ENCODE measurements at places on chromosomes 1 and 21.
A peak's percentile ranks its signal among the peaks of the same experiment; 100 is the strongest.

DNA sequence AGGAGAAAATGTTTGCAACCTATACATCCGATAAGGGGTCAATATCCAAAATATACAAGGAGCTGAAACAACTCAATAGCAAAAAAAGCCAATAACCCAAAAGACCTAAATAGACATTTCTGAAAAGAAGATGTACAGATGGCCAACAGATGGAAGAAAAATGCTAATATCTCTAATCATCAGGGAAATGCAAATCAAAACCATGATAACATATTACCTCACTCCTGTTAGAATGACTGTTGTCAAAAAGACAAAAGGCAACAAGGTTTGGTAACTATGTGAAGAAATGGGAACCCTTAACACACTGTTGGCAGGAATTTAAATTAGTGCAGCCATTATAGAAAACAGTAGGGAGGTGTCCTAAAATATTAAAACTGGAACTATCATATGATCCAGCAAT is 74.7 kb downstream of the LEPR start:
- DNase-seq, result no peak

DNA sequence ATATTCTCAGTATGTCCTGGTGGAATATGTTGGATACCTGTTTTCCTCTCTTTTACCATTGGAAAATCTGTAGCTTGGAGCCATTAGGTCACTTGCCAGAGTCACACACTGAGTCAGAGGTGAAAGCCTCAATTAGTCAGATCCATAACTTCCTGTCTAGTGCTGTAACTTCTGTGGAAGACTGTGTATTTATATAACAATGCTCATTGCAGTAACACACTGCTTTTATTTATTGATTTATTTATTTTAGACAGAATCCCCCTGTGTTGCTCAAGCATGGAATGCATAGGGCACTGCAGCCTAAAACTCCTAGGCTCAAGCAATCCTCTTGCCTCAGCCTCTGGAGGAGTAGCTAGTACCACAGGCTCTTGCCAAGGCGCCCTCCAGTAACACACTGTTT is 1.3 kb upstream of the DOCK7 start:
- peak; percentile 13 for DNase-seq

- DNase-seq, result no peak
These were observed 70.7 kb upstream of the ESRRG start for GRCh38 chr1:216793973-216794372.

DNA sequence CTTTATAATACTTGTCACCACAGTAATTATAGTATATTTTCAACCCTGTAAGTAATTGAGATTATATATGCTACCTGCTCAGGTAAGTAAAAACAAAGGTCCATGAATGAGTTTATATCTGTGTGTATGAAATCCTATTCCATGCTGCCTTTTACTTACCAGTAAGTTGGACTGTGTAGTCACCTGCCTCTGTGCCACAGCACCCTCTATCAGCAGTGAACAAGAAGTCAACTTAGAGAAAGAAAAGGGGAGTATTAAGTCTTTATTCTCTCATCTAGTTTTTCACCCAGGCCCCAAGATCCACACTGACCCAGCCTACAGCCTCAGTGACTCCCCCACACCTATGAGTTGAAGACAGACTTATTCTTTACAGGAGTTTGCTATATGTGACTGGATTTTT is 36.9 kb upstream of the IFI16 start:
- peak; percentile 39 for DNase-seq

DNA sequence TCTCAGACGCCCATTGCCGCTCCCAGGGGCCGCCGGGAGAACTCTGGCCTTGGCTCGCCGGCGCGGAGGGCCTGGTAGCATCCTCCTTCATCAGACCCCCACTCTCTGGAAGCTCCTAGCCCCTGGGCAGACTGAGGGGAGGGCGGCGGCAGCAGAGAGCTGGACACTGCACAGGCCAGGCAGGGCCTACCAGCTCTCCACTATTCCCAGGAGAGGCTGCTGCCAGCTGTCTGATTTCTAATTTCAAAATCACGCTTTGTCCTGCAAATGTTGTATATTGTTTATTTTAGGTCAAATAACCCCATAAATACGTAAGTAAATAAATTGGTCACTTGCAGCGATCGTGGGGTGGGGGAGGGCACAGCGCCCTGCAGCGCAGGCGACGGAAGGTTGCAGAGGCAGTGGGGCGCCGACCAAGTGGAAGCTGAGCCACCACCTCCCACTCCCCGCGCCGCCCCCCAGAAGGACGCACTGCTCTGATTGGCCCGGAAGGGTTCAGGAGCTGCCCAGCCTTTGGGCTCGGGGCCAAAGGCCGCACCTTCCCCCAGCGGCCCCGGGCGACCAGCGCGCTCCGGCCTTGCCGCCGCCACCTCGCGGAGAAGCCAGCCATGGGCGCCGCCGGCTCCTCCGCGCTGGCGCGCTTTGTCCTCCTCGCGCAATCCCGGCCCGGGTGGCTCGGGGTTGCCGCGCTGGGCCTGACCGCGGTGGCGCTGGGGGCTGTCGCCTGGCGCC is at the start of gene MTARC1:
MTARC1 (plus strand) TSS at position 577 of the 732 bp plus-strand sequence; CDS start at position 609, 32 bp downstream.
- peak; percentile 13 for DNase-seq

DNA sequence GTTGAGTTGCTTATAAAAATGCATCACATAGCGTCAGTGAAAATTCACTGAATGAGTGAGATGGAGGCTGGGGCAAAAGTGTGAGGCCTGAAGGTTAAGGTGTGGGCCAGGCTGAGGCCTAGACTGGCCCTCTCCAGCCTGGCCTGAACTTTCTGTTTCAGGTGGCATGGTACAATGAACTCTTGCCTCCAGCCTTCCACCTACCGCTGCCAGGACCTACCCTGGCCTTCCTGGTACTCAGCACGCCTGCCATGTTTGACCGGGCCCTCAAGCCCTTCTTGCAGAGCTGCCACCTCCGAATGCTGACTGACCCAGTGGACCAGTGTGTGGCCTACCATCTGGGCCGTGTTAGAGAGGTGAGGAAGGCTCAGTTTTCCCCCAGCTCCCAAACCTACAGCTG is 7.1 kb downstream of the MMACHC start:
- no peak for DNase-seq

- no peak for DNase-seq
These were observed 6.5 kb upstream of the ZZZ3 start for GRCh38 chr1:77688939-77689338.

DNA sequence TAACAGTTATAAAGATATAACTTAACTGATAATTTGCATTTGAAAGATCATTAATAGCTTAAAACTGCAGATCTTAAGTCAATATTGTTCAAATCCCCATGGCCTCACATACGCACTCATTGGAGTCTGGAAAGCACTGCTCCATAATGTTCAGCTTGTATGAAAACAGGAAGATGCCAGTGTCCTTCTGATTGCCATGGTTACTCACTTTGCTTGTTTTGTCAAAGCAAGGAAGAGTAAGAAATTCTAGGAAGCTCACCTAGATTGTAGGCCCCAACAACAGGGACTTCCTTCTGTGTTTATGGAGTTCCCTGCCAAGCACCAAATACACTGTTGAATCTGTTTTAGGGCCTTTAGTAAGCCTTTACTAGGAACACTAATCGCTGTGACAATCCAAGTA is 10.9 kb downstream of the GAS5 start:
- DNase-seq, result no peak

- no peak for DNase-seq
These were observed 132.4 kb upstream of the LMO4 start for GRCh38 chr1:87196110-87196827.

- no peak for DNase-seq
These were observed 102.3 kb upstream of the ZNF648 start for GRCh38 chr1:182163821-182164223.

DNA sequence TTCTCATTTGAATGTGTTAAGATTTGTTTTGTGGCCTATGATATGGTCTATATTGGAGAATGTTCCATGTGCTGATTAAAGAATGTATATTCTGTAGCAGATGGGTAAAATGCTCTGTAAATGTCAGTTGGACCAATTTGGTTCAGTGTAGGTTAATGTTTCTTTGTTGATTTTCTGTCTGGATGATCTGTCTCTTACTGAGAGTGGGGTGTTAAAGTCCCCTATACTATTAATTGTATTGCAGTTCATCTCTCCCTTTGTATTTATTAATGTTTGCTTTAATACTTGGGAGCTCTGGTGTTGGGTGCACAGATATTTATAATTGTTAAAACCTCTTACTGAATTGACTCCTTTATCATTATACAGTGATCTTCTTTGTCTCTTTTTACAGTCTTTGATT is 584.5 kb downstream of the NUF2 start:
- no peak for DNase-seq

DNA sequence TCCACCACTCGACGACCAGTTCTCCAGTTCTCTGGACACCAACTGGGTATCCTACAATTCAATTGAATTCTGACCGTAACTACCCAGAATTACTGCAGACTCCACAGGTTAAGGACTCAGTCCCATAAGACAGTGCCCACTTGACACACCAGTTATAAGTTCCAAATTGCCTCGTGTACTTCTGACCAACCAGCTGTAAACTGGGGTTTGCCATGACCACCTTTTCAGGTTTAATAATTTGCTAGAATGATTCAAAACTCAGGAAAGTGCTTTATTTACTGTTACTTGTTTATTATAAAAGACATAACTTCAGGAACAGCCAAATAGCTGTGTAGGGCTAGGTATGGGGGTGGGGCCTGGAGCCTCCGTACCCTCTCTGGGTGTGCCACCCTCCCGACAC is 15.3 kb downstream of the NUDC start:
- DNase-seq, result no peak

- DNase-seq, result no peak
These were observed 108.0 kb upstream of the ADAR start for GRCh38 chr1:154716011-154716410.

DNA sequence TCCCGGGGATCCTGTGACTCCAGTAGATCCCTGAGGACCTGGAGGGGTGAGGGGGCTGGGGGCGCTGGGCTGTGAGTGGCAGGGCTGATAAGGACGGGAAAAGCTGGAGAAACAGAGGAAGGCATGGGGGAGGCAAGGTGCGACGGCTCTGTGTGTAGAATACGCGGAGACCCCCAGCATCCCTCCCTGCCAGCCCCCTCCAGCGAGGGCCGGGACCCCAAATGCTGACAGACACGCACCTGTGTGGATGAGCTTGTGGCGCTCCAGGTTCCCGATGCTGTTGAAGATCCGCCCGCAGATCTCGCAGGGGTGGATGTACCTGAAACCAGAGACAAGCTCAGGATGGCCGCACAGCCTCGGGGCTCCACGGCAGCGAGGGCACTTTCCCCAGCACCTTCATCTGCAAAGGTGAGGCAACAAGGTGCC is 53.0 kb upstream of the RIPK4 start:
- DNase-seq, result no peak

- DNase-seq, result no peak
These were observed 119.0 kb upstream of the NFIA start for GRCh38 chr1:60963167-60963940.

DNA sequence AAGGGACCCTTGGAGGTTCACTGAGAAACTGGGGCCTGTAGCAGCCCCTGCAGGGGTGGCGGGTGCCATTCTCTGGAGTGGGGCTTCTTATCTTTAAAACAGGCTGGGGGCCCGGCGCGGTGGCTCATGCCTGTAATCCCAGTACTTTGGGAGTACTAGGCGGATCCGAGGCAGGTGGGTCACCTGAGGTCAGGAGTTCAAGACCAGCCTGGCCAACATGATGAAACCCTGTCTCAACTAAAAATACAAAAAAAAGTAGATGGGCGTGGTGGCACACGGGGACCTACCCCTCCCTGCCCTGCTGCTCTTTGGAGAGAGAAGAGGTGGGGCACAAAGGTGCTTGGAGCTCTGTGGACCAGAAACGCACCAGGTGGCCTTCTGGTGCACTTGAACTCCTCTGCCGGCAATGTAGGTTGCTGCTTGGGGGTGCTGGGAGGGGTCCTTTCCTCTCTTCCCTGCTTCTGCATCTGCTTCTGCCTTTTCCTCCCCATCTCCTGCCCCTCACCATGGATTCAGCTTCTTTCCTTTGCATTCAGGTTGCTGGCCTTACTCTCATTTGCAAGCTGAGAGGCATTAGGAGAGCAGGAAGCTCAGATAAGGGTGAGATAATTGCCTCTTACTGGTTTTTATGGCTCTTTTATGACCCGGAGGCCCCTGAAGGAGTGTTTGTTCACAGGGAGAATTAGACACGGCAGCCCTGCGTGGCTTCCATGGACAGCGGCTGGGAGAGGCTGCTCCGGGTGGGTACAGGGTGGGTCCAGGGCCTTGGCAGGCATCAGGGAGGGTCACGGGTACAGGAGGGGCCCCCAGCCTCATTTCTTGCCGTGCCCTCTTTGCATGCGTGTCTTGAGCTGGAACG is 57.4 kb downstream of the ARHGEF10L start:
- DNase-seq, result no peak

GRCh38 chr1:68216089-68216772 is 16.1 kb downstream of the WLS start:
- DNase-seq, result no peak

- no peak for DNase-seq
These were observed 88.7 kb upstream of the EDN2 start for GRCh38 chr1:41573194-41573593.

- no peak for DNase-seq
These were observed 130.8 kb downstream of the LYPLAL1 start for GRCh38 chr1:219304227-219305226.

- no peak for DNase-seq
These were observed 201.0 kb upstream of the MAP1LC3C start for GRCh38 chr1:242199776-242200458.

Measured in activated CD4-positive, alpha-beta T cell treated with anti-CD3 and anti-CD28 coated beads for 36 hours (primary cell).